Stimulated activated memory B cell treated with anti-CD40 and anti-IgM and Interleukin-4, amounts not matched to agents 10 μg/mL and 1 μg/mL and 100 μg/mL, for 72 hours (primary cell): ENCODE measurements at places on chromosomes 3 and 15.

GRCh38 chr3:150227839-150228238, 180.3 kb upstream of the TSC22D2 start:
- ATAC-seq = peak; percentile 41

DNA sequence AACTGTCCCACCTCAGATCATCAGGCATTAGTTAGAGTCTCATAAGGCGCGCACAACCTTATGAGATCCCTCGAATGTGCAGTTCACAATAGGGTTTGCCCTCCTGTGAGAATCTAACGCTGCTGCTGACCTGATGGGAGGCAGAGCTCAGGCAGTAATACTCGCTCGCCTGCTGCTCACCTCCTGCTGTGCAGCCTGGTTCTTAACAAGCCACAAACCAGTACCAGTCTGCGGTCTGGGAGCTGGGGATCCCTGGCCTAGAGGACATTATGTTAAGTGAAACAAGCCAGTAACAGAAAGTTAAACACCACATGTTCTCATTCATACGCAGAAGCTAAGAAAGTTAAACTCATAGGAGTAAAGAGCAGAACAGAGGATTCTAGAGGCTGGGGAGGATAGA, 47.0 kb downstream of the MAP3K13 start:
- no peak for ATAC-seq

DNA sequence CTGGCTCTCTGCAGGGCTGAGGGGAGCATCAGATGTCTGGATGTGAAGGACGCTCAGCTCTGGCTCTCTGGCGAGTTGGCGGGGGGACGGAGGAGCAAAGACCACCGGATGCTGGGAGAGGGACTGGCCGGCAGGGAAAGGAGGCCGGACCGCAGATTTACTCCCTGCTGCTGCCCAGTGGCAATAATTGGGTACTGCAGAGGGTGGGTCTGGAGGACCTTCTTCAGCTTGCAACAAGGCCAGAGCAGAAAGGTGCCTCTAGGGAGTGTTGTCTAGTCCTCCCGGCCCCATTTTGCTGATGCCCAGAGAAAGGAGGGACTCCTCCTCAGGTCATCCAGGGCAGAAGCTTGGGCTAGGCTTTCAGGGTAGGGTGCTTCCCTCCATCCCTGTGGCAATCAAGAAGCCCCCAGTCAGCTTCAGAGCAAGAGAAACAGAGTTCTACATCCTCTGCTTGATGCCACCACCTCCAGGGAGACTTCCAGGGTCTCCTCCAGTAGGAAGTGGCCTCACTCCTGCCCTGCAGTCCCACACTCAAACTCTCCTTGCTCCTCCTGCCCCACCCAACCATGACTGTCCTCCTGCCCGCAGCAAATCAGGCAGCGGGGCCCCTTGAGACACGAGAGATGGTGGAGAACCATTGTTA, 20.3 kb upstream of the CSPG4 start:
- peak; percentile 58 for ATAC-seq

- no peak for ATAC-seq
Measured at GRCh38 chr3:78601249-78601648, 1166.5 kb downstream of the ROBO1 start.

- ATAC-seq = no peak
Measured at GRCh38 chr3:187954873-187955586, 198.9 kb upstream of the LPP start.

DNA sequence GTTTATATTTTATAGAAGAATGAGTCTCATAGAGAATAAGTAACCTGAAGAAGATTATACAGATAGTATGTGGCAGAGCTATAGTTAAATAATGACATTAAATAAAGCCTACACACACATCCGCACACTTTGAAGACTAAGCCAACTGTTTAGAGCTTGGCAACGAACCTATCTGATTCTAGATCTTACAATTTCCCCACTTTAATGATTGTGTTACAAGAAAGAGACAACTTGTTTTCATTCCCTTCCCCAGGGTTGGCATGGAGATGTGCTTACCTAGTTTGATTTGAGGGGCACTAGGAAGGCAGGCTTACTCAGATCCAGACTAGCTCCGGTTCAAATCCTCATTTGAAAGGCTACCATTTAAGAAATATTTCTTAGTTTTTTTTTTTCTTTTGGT, 61.9 kb upstream of the CBLB start:
- no peak for ATAC-seq

- ATAC-seq = no peak
Measured at GRCh38 chr15:88932271-88932874, 19.2 kb upstream of the MFGE8 start.

- ATAC-seq = no peak
Measured at GRCh38 chr15:70309716-70310115, 212.0 kb upstream of the TLE3 start.

DNA sequence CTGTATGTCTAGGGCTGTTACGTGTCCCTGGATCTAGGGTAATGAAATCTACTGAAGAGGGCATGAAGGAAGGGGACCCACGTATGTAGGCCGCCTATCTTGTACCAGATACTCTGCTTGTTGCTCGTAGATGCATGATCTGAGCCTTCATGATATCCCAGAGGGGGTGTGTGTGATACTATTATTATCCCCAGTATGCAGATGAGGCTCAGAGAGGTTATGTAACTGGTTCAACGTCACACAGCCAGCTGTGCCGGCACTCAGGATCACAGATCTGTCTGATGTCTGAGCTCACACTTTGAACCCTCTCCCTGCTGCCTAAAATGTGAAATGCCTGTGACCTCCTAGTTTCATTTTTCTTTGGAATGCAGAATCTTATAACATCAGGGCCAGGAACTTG, 36.2 kb upstream of the SEC13 start:
- ATAC-seq = no peak

GRCh38 chr15:59918994-59919951, 84.8 kb upstream of the FOXB1 start:
- ATAC-seq = peak; percentile 85

DNA sequence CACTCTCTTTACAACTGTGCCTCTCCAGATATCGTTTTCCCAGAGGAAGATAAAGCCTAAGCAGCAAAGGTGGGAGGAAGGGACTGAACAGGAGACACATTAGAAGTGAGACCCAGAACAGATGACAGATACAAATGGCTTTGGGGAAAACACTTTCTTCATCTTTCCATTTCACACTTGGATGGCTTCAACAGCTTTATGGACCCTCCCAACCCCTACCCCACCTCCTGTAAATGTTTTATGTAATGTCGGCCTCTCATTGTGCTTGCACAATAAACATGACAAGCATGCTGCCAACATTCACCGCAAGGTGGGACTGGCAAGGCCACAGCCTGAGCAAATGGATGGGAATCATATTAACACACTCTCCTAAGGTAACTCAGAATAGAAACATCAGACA, 1088.6 kb downstream of the TUSC7 start:
- no peak for ATAC-seq
